Cortex of kidney (tissue), 1 donor: ENCODE measurements at places on chromosomes 5 and 9.

DNA sequence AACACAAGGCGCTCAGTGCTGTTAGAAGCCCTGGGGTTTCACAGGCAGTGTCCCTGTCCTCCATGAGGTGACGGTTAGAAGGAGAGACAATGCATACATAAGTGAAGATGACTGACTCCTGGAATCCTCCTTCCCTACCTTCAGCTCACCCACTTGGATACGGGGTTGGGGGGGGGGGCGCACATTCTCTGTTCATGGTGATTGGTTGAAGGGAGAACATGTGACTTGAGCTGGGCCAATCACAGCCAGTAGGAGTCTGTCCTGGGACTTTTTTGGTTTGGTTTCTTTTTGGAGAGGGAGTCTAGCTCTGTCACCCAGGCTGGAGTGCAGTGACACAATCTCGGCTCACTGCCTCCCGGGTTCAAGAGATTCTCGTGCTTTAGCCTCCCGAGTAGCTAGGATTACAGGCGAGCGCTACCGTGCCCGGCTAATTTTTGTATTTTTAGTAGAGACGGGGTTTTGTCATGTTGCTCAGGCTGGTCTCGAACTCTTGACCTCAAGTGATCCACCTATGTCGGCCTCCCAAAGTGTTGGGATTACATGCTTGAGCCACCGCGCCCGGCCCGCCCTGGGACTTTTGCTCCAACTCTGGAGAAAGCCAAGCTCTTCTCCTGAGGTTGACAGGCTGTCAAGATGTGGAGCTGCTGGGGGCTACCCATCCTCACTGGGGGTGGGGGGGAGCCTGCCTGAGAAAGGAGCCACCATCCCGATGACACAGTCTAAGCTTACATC is 30.8 kb downstream of the SH3PXD2B start:
- no peak for DNase-seq

DNA sequence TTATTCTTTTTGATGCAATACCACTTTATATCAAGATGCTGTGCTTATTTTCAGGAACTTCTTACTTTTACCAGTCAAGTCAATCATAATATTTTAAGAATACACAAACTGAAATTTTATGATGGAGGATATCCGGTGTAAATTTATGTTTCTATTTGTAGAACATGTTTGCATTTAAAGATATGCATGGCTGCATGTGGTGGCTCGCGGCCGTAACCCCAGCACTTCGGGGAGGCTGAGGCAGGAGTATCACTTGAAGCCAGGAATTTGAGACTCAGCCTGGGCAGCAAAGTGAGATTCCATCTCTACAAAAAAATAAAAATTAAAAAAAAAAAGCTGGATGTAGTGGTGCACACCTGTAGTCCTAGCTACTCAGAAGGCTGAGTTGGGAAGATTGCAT is 73.5 kb upstream of the ALDH1A1 start:
- no peak for DNase-seq

- DNase-seq = no peak
Observed at GRCh38 chr9:95381221-95381620, 63.7 kb upstream of the FANCC start.

DNA sequence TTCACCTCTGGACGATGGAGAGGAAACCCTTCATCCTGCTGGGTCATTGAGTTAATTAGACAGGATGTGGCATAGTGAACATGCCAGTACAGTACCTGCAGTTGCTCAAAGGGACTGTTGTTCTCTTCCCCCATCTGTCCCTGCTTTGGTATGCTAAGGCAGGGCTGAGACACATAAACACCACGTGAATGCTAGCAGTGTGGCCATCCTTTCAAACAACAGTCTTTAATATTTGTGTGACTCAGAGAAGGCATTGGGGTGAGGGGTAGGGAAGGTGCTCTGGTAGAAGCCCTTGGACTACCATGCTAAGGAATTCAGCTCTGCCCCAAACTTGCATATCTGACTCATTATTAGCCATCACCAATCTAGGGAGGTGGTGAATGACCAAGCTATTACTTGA is 180.2 kb upstream of the ZNF618 start:
- DNase-seq = no peak

GRCh38 chr5:180495991-180496741 is 2.0 kb downstream of the CNOT6 start:
- no peak for DNase-seq

- no peak for DNase-seq
Observed at GRCh38 chr9:128365525-128365924, 5.6 kb upstream of the URM1 start.

GRCh38 chr5:81577091-81577490 is 173.8 kb downstream of the SSBP2 start:
- DNase-seq = no peak

DNA sequence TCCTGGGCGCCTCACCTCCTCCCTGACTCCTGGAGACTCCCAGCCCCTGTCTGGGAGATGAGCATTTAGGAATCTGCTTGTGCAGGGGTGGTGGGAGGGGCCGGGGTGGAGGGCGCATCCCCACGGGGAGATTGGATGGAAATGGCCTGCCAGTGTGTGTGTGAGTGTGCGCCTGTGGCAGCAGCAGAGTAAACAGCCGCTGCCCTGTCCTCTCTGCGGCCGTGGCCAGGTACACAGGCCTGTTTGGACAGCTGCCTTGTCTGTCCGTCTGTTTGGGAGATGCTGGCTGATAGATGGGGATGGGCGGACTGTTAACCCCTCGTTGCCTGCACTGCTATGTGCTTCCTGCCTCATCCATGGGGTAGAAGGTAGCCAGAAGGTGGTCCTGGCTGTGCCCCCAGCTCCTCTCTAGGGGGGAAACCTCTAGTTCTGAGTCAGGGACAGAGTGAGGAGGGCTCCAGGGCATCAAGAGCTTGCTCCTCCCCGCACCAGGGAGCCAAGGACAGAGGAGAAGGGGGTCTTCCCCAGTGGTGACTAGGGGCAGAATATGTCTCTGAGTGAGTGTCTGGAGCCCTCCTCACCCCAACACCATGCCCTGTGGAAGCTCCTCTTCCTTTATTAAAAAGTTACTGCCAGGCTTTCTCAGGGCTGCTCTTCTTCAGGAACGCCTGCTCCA is 60.1 kb downstream of the LMX1B start:
- DNase-seq = no peak

DNA sequence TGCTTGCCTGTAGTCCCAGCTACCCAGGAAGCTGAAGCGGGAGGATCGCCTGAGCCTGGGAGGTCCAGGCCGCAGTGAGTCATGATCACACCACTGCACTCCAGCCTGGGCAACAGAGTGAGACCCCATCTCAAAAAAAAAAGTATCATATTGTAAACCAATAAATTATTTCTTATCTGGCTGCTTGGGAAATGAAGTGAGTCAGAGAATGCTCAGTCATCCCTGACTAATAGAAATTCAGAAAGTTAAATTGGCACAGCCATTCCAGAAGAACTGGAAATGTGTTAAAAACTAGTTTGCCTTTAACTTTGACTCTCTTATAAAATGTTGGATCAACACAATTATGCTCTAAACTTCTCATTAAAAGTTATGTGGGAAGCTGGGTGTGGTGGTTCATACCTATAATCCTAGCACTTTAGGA is 9.8 kb upstream of the GNE start:
- DNase-seq = no peak

GRCh38 chr5:32261198-32261597 is 51.5 kb downstream of the MTMR12 start:
- DNase-seq = no peak

DNA sequence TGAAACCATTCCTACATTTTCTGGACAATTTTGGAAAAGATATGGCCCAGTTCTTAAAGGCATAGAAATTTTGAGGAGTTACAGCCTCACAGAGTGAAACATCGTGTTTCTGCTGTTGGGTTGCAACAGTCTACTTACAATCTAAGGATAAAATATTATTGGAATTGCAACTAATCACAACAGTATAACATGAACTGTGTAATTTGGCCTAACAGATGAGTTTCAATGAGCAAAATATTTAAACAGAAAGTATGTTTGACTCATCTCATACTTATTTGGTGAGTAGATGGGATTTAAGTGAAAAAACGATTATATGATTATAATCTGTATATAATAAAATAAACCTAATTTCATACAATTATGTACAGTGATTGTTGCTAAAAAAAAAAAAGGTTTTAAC is 1061.8 kb downstream of the CDH12 start:
- no peak for DNase-seq
